ENCODE measurements at places on chromosomes 7 and 10. TPM values are rescaled to one million over a fixed set of nuclear protein-coding genes. Genes with fewer than 3 reads are reported as not detected.

Gene IFIT3
- 90.2 TPM for total RNA-seq

Gene ELN
- 0.64 TPM for total RNA-seq

Gene TRIM50
- total RNA-seq = not detected

Gene MMD2
- not detected for total RNA-seq

Gene IL6
- total RNA-seq = 19.6 TPM

Gene SEMA3D
- total RNA-seq = 3.0 TPM

Gene SPDYE2
- not detected for total RNA-seq

Gene NPSR1
- total RNA-seq = not detected

Gene NAT16
- total RNA-seq = not detected

Gene PON1
- total RNA-seq = not detected

Gene SYT15
- total RNA-seq = 0.64 TPM

Gene ZNF485
- 1.6 TPM for total RNA-seq

Gene POM121
- total RNA-seq = 6.9 TPM

Gene OR2A5
- total RNA-seq = not detected

Gene PGAM2
- under 0.01 TPM for total RNA-seq

Gene ACBD7
- 1.3 TPM for total RNA-seq

Gene CFAP58
- 0.64 TPM for total RNA-seq

Gene DENND2A
- total RNA-seq = 26.7 TPM

Gene FAM204A
- 47.0 TPM for total RNA-seq

Gene ALOX5
- total RNA-seq = not detected

Gene CPA4
- total RNA-seq = 90.2 TPM

Gene FKBP9
- 224 TPM for total RNA-seq

Gene CRYGN
- total RNA-seq = not detected

Gene DNA2
- total RNA-seq = 13.0 TPM

Gene C10orf67
- total RNA-seq = under 0.01 TPM

Gene LRRD1
- total RNA-seq = not detected

Gene PTPN20
- total RNA-seq = under 0.01 TPM

Gene ERV3-1
- total RNA-seq = 12.1 TPM

Gene KAT6B
- 26.3 TPM for total RNA-seq

Gene AKR1C4
- not detected for total RNA-seq

Gene CYP2C8
- total RNA-seq = not detected

Gene CALML3
- total RNA-seq = not detected

Gene MBL2
- total RNA-seq = not detected

Gene STOX1
- total RNA-seq = under 0.01 TPM

Gene DNAJC30
- total RNA-seq = 3.0 TPM

Gene CLDN12
- total RNA-seq = 28.3 TPM

Gene GPR26
- total RNA-seq = not detected

Gene SFRP4
- total RNA-seq = 0.43 TPM

Gene CUL2
- total RNA-seq = 29.0 TPM

Gene BRAT1
- total RNA-seq = 27.7 TPM

Gene ANKRD2
- total RNA-seq = 0.86 TPM

Gene ACTA2
- 2,598 TPM for total RNA-seq

Gene CRTAC1
- not detected for total RNA-seq

Gene AKR1C8
- not detected for total RNA-seq

Gene UPK3BL2
- 4.7 TPM for total RNA-seq
